Liver (tissue), 10 donors: ENCODE measurements at places on chromosomes 7 and 10.

- DNase-seq: no peak
Measured at GRCh38 chr10:110174816-110175215, 32.6 kb upstream of the MXI1 start.

DNA sequence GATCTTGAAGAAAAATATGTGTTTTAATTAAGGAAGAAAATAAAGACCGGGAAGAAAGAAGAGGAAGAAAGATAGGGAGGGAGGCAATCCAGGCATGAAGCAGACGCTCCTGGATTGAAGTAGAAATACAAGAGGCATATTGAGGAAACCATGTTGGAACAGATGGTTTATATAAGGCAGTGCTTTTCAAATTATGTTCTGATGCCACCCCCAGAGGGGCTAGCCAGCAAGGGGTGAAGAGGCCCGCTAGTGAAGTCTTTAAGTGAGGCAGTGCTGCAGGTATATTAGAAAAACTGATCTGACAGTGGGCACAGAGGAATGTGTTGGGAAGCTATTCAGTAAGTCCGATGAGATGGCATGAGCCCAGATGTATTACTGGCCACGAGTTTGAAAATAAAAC lies 40.1 kb downstream of the REEP3 start:
- DNase-seq: no peak

DNA sequence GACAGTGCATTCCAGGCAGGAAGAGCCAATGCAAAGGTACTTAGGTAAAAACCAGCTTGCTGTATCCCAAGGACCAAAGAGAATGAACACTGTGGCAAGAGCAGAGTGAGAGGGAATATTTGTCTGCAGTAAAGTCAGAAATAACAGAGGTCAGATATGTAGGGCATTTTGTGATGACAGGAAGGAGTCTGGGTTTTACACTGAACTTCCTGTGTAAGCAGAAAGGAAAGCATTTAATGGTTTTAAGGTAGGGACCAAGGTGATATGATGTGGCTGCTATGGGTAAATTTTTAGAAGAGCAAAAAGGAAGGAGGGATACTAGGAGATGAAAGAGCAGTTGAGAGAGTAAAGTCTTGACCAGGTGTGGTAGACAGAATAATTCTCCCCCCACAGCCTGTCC lies 10.1 kb downstream of the ABCB1 start:
- no peak for DNase-seq

DNA sequence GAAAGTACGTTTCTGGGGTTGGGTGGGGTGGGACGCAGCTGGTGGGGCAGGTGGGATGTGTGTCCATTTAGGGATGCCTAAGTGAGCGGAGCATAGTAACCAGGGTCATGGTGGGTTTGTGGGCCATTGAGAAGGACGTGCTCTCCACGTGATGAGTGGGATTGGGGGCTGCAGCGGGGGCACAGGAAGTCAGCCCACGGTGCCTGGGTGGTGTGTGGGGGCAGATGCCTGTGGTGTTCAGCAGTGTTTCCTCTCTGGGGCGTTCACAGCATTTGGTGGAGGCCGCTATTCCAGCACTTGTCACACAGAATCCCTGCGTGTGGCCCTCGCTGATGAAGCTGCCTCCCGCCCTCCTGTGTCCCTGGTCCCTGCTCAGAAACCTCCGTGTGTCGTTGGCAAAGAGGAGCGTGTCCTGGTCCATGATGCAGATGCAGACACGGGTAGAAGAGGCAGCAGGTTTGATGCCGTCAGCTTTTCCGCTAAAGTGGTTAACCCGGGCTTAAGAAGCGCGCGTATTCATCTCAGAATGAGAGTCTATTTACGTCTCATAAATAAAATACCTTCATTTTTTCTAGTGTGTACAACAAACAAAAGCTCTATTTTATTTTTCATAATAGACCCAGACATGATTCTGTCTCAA lies 274.2 kb downstream of the ADARB2 start:
- no peak for DNase-seq

GRCh38 chr10:28250782-28251181 lies 52.1 kb downstream of the MPP7 start:
- DNase-seq: no peak

GRCh38 chr7:158428131-158428836 lies 159.3 kb downstream of the PTPRN2 start:
- DNase-seq: no peak

DNA sequence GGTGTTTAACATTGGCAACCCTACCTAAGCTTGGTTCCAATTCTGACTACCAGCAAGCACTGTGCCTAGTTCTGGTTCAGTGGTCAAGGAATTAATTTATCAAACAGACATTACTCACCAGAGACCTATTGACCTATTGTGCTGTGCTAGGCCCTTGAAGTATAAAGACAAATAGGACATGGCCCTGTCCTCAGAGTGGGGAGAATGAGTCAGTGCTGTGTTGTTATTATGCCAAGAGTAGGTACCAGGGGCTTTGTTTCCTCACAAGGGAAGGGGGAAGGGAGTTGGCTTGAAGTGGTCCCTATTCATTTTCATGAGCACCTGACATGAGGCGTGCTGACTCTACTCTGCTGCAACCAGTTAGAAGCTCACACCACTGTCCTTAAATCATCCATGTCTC lies 62.6 kb upstream of the PLPP4 start:
- no peak for DNase-seq

DNA sequence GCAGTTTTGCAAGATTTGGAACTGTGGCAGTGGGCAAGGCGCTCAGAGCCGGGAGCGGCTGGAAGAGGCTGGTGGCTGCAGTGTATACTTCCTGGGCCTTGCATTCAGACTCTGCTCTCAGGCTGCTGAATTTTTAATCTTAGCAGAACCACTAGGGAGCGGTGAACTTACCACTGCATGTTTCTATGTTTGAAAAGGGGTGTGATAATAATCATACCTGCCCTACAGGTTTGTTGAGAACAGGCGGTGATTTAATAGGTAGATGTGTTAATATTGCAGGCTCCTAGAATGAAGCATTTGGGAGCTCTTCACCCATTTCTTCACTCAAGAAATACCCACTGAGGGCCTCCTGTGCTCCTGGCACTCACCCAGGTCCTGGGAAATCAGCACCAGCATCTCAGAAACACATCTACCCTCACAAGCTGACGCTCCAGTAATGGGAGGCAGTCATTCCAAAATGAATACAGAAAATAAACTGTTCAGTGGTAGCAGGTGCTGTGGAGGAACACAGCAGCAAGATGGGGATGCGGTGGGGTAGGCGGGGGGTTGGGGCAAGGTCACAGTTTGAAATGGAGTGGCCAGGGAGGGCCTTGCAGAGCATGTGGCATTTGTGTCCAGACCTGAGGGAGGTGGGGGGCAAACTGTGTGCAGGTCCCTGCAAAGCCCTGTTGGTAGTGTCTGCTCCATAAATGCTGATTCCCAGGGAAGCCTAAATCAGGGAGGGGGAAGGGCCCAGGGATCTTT lies 41.0 kb downstream of the VWA2 start:
- DNase-seq: no peak

DNA sequence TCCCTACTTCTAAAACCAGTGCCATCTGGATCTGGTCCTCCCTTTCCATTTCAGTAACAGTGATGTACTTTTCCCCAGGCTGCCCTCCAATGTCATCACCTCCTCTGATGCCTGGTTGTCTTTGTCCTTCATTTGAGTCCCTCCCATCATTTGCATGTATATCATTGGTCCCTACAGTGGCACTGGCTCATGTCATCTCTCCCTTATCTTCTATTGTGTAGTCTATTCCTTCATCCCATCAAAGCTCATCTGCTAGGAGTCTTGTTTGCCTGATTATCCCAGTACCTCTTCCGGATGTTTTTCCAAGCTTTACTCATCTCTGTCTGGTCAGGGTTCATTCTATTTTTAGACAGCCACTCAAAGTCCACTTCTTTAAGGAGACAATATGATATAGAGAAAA lies 292.9 kb upstream of the BMPER start:
- DNase-seq: no peak

GRCh38 chr7:38658921-38659320 lies 27.7 kb upstream of the AMPH start:
- DNase-seq: no peak

GRCh38 chr10:100982916-100983830 lies 4.1 kb downstream of the MRPL43 start:
- DNase-seq: no peak

DNA sequence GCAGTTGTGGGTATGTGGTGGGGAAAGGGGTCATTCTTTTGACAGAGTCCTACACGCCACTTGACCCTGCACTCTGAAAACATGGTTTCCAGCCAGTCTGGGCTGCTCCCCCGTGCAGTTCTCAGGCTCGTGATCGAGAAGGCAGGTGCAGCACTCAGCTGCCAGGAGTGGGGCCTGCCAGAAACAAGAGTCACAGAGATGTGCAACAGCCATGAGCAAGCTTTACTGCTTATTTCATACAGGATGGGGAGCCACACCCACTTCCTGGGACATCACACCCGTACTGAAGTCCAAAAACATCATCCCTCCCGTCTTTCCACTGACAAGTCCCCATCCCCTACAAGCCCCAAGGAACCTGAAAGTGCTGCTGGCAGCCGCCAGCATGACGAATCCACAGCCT lies 9.3 kb downstream of the ATG9B start:
- no peak for DNase-seq

GRCh38 chr10:58590152-58590840 lies 77.6 kb downstream of the BICC1 start:
- DNase-seq: no peak

GRCh38 chr10:78335371-78335690 lies 301.7 kb downstream of the RPS24 start:
- peak; percentile 16 for DNase-seq

GRCh38 chr10:49072166-49072885 lies 43.0 kb downstream of the VSTM4 start:
- DNase-seq: no peak

DNA sequence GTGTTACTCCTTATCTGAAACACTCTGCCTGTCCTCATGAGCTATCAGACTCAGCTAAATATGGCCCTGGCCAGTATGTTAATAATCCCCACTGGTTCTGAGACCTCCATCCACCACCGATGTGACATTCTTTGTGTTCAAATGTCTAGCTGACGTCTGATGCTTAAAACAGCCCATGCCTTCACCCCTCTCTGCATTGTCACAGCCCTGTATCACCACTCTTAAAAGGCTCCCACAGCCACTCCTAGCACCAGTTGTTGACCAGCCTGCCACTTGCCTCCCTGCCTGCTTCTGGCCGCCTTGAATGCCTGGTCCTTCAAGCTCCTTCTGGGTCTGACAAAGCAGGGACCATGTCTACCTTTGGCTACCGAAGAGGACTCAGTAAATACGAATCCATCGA lies at the start of gene LMOD2:
Gene LMOD2 (plus strand): TSS at position 253 of the 400 bp plus-strand sequence. CDS start 98 bp downstream, at position 351.
- no peak for DNase-seq

DNA sequence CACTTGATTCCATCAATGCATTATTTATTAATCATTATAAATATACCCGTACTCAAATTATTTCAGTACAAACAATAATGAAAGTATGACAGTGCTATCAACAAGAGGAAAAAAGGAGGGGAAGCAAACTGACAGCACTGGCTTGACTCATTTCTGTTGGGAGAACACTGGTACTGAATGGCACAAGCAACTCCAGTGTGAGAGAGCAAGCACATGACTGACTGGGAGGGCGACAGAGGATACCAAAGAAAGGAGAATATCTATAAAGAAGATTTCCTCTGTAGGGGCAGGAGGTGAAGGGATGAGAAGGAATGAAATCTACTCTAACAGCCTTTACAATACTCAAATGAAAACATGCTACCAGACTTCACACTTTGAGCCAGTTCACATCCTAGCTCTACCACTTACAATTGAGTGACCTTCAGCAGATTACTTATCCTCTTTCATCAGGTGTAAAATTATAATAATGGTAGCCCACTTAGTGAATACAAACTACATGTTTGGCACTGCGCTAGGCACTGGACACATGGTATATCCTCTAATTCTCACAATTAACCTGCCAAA lies 1.5 kb downstream of the USP54 start:
- DNase-seq: no peak

DNA sequence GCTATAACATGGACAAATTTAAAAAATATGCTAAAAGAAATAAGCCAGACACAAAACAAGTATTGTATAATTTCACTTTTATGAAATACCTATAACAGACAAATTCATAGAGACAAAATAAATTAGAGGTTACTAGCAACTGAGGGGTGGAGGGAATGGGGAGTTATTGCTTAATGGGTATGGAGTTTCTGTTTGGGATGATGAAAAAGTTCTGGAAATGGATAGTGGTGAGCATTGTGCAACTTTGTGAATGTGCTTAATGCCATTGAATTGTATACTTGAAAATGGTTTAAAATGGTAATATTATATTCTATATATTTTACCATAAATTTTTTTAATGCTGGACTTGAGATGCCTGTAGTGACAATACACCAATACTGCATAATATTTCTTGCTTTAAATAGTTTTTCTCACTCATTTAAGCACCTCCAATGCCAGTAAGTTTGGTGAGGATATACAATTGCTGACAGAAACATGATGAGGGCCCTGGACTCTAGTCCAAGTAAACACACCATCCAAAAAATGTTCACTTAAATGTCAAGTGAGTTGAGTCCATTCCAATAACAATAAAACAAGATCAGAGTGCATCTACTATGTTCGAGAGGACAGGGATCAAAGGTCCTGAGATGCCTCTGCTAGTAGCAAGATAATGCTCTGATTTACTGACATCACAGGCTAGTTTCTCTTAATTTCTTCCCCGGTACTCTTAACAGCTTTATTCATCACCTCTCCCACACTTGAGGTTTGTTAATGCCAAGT lies 71.9 kb downstream of the NT5C2 start:
- no peak for DNase-seq

DNA sequence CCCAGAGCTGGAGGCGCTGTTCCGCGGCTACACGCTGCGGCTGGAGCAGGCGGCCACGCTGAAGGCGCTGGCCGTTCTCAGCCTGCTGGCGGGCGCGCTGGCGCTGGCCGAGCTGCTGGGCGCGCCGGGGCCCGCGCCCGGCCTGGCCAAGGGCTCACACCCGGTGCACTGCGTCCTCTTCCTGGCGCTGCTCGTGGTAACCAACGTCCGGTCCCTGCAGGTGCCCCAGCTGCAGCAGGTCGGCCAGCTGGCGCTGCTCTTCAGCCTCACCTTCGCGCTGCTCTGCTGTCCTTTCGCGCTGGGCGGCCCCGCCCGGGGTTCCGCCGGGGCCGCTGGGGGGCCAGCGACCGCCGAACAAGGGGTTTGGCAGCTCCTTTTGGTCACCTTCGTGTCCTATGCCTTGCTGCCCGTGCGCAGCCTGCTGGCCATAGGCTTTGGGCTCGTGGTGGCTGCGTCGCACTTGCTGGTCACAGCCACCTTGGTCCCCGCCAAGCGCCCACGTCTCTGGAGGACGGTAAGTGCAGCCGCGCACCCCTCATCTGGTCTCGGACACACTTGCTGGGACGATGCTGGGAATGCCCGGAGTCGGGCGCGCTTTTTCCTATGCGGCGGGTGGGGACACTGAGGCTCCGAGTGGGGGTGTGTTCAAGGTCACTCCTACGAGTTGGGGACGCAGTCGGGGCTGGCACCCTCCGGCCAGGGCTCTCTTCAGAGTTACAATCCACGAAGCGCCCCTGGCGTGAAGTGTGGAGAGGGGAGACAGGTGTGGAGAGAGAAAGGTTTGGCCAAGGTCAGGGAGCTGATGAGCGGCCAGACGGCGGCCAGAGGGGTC lies 717 bp downstream of the ADCY1 start:
- no peak for DNase-seq

- no peak for DNase-seq
Measured at GRCh38 chr7:30841801-30842541, 69.7 kb upstream of the AQP1 start.
